ENCODE measurements at places on chromosomes 3 and 15. TPM values are rescaled to one million over a fixed set of nuclear protein-coding genes. Genes with fewer than 3 reads are reported as not detected.
A peak's percentile ranks its signal among the peaks of the same experiment; 100 is the strongest.

- DNase-seq: no peak
Measured at GRCh38 chr3:146187334-146187950, 26.5 kb upstream of the PLOD2 start.

The RBP2 gene
- not detected for total RNA-seq

- no peak for DNase-seq
Measured at GRCh38 chr3:145191543-145191942, 969.4 kb downstream of the PLOD2 start.

DNA sequence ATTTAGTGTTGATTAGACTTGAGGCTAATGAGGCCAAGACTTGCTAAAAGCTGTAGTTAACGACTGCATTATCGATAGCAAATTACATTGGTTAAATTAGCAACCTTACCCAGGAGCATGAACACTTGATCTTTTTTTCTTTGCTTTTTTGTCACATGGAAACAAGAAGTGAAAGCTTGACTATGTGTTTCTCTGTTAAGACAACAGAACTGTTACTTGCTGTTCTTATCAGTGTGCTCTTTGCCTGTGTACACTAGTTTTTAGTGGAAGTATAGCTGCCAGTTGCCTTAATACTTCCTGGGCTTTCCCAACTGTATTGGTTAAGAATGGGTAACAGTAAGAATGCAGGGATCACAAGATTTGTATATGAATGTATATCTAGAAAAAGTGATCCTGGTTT is 625.5 kb downstream of the NAALADL2 start:
- no peak for DNase-seq

- peak; percentile 19 for DNase-seq
Measured at GRCh38 chr15:50353251-50353974, 1.6 kb downstream of the GABPB1 start.

GRCh38 chr3:177013681-177014280 is 183.5 kb downstream of the TBL1XR1 start:
- no peak for DNase-seq

The ADAMTS7 gene
- total RNA-seq: 1.5 TPM

GRCh38 chr3:178386401-178386800 is 149.8 kb upstream of the KCNMB2 start:
- DNase-seq: no peak

The CD86 gene
- total RNA-seq: 2.5 TPM
